ENCODE measurements at places on chromosomes 7 and 10.

DNA sequence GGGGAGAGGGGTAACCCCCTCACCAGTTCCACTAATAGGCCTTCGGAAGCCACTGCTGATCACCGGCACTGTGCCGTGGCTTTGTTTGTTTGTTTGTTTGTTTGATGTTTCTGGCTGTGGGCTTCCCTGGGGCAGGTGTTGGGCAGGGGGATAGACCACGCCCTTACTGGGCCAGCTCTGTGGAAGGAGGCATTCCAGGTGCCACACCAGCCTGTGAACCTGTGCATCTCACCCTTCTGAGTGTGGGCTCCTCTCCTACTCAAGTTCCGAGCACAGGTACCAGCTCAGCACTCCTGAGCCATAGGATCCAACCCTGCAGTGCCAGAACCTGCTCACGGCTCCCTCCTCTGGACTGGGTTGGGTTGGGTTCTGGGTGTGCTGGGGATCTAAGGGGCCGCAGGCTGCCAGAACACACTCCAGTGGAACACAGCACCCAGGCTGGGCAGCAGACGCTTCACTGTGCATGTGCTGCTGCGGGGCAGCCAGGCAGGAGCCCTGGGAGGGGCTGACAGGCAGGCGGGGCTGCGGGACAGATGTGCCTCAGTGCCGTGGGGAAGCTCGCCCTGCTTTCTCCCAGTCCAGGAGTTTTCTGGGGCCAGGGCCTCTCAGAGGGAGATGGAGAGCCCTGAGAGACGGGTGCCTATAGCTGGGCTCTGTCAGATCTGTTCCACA is 1053.9 kb downstream of the CNTNAP2 start:
- DNase-seq: no peak

- no peak for DNase-seq
Measured at GRCh38 chr10:97764519-97764931, 7.3 kb downstream of the SFRP5 start.

DNA sequence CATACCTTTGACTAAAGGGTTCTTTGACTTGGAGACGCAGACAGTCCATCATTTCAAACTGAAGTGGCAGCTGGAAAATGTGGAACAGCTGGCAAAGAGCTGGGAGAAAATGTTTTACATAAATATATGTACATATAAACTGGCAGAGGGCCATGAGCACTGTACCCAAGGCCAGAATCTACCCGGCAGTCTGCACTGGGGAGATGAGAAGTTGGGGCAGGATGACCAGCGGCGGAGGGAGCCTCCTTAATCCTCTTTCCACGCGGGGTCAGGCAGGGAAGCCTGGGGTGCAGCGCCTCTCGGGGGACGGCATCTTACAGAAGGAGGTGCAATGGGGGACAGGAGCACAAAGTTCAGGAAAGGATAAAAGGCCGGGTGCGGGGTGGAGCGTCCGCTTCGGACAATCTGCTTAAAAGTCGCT is 1.3 kb downstream of the GLI3 start:
- no peak for DNase-seq

GRCh38 chr10:24223341-24223740 is 14.4 kb downstream of the KIAA1217 start:
- no peak for DNase-seq

DNA sequence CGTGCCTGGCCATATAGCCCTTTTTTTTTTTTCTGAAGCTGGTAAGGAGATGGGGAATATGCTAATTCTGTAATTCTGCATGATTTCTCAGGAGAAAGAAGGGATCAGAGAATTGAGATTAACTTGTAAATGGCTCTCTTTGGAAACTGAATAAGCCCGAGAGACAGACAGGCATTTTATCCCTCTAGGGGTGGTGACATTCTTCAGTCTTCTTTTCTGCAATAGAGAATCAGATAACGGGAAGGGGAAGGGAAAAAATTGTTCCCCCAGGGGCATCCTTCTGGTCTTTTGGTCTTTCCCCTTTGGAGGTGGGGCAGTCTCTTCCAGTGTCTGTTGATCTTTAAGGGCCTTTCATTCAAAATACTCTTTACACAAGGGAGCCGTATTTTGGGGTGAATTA is 34.2 kb downstream of the HK1 start:
- DNase-seq: no peak

- DNase-seq: no peak
Measured at GRCh38 chr7:41294556-41295454, 408.1 kb downstream of the INHBA start.

DNA sequence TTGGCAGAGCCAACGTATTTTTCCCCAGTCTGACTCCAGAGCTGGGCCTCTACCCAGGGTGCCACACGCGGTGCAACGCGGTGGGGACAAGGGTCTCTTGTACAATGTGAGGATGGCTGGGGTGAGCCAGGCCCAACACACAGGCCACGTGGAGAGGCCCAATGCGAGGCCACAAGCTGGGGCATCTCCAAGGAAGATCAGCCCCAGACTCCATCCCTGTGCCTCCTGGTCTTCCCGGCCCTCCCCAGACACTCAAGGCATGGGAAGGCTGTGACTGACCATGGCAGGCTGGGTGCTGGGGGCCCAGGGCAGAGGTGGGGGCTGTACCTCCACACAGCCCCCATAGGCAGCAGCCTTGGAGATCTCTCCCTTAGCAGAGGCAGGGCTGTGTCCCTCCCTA is 135.3 kb upstream of the FAM20C start:
- DNase-seq: no peak

GRCh38 chr7:55060636-55061022 is 41.8 kb downstream of the EGFR start:
- no peak for DNase-seq

- DNase-seq: no peak
Measured at GRCh38 chr7:20991544-20991943, 204.9 kb upstream of the SP8 start.

GRCh38 chr7:92698237-92698841 is 108.1 kb upstream of the FAM133B start:
- DNase-seq: no peak

- DNase-seq: no peak
Measured at GRCh38 chr10:83769281-83769820, 370.0 kb upstream of the GHITM start.
